ENCODE measurements at places on chromosomes 2 and 18. TPM values are rescaled to one million over a fixed set of nuclear protein-coding genes. Genes with fewer than 3 reads are reported as not detected.
A peak's percentile ranks its signal among the peaks of the same experiment; 100 is the strongest.

HRH4 gene
- polyA plus RNA-seq, result not detected

PDE1A gene
- polyA plus RNA-seq, result 16.3 TPM

TDRD15 gene
- not detected for polyA plus RNA-seq

DARS1 gene
- polyA plus RNA-seq, result 132 TPM

INHA gene
- polyA plus RNA-seq, result 0.43 TPM

ABCG5 gene
- 0.52 TPM for polyA plus RNA-seq

KCNG2 gene
- polyA plus RNA-seq, result 0.25 TPM

SERPINB10 gene
- 0.10 TPM for polyA plus RNA-seq

ARMC9 gene
- 11.4 TPM for polyA plus RNA-seq

CLEC4F gene
- polyA plus RNA-seq, result 0.06 TPM

GNLY gene
- polyA plus RNA-seq, result 7.4 TPM

CHPF gene
- 34.9 TPM for polyA plus RNA-seq

IL1F10 gene
- polyA plus RNA-seq, result not detected

DNA sequence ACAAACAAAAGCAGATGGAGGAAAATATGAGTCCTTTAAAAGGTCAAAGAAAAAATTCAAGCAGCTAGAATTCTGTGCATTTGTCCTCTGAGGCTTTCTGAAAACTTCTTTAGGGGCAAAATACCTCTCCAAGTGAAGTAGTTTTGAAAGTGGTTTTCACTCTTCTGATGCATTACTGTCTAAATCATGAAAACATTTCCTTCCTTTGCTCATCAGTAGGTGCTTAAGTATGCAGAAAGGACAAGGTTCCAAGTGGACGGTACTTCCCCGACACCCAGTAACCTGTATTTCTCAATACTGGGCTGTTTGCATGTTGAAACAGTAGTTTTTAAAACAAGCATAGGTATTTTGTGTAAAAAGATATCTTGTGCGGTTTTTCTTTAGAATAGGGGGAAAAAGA lies 189.1 kb upstream of the ERBB4 start:
- no peak for DNase-seq

- DNase-seq, result peak; percentile 18
Measured at GRCh38 chr2:70984576-70985282, 6.3 kb downstream of the ANKRD53 start.

- DNase-seq, result no peak
Measured at GRCh38 chr18:59429608-59430007, 70.5 kb upstream of the LMAN1 start.

- DNase-seq, result peak; percentile 75
Measured at GRCh38 chr2:138086576-138086975, 122.3 kb downstream of the HNMT start.

DNA sequence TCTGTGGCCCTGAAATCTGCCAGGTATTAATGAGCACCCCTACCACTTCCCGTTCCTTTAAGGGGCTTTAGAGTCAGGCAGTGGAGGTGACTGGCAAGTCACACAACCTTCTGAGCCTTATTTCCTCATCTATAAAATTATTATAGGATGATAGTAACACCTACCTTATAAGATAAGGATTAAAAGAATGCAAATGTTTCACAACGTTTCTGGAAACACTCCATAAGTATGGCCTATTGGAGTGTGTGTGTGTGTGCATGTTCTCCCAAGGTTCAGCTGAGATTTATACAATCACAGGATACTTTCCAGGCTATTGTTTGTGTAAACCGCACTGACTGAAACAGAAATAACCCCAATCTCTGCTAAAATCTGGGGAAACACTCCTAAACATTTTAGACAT lies 176.0 kb downstream of the PDE11A start:
- no peak for DNase-seq

DNA sequence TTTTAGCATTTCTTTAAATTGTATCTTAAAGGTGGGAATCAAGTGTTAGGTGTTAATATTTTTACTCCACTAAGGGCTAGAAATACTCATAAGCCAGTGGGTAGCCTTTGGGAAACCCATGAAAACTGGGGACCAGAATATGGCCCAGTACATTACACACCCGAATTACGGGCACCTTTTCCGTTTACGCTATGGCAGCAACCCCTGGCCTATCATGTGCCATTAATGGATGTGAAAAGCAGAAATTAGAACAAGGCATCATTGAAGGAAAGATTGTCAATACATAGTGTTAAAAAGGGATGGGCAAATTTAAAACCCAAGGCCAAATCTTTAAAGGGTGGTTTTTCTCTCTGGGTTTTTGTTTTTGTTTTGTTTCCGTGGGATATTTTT lies 781 bp downstream of the FARP2 start:
- no peak for DNase-seq

- no peak for DNase-seq
Measured at GRCh38 chr2:224937887-224938286, 104.4 kb downstream of the DOCK10 start.

GRCh38 chr2:22800412-22800811 lies 584.6 kb upstream of the KLHL29 start:
- DNase-seq, result no peak

DNA sequence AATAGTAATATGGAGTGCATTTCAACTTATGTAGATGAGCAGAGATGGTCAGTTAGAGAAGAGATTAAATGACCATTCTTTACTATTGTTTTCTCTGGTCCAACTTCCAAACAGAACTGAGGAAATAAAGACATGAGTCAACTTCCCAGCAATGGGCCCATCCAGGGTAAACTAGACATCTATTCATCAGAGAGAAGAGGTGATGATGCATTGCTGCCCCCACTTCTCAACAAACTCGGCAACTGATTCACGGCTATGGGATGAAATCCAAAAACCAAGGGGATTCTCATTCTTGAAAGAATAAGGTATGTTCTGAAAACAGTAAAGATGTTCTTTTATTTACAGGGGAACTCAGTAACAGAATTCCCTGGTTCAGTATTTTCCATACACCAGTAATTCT lies 190.7 kb downstream of the RDH14 start:
- DNase-seq, result no peak

DNA sequence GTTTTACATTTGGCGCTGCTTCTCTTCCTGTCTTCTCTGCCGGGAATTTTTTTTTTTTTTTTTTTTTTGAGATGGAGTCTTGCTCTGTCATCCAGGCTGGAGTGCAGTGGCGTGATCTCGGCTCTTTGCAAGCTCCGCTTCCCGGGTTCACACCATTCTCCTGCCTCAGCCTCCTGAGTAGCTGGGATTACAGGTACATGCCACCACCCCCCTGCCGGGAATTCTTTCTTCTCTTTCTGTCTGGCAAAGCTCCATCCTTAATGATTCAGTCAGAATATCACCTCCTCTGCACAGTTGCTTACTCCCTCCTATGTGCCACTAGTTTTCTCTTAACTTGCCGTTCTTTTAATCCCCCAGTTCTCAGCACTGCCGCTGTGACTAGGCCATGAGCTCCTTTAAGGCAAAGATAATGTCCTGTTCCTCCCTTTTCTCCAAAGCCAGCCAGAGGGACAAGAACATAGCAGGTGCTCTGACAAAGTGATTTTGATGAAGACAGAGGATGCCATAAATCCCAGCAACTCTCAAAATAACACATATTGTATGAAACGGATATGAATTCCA lies 112.1 kb upstream of the LRATD1 start:
- no peak for DNase-seq

GRCh38 chr18:38750751-38751150 lies 1185.2 kb upstream of the CELF4 start:
- DNase-seq, result no peak

DNA sequence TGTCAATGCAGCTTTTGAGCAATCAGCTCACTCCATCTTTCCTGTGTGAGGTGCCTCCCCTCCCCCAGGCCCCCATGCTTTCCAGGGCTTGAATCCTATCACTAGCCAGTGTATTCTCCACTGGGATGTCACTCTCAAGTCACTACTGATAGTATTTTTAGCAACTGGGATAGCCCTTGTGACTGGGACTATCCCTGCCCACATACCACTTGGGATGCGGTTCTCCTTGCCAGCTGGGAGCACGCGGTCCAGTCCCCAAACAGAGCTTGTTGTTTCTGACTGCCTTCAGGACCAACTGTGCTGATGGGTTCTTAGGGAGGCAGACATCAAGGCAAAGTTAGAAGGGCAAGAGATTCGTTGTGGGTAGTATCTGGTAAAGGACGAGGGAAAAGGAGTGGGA lies 134.9 kb downstream of the FAM161A start:
- no peak for DNase-seq

DNA sequence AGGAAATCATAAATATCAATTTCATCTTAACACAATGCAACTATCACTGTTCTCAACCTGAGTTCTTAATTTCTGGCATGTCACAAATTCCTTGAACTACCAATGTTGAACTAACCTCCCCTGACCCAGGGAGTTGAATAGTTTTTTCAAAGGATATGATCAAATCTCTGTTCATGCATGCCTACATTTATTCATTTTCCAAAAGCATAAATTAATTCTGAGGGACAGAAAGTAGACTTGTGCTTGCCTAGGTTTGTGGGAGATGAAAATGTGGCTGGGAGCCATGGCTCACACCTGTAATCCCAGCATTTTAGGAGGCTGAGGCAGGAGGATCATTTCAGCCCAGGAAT lies 175.7 kb downstream of the TGIF1 start:
- no peak for DNase-seq

DNA sequence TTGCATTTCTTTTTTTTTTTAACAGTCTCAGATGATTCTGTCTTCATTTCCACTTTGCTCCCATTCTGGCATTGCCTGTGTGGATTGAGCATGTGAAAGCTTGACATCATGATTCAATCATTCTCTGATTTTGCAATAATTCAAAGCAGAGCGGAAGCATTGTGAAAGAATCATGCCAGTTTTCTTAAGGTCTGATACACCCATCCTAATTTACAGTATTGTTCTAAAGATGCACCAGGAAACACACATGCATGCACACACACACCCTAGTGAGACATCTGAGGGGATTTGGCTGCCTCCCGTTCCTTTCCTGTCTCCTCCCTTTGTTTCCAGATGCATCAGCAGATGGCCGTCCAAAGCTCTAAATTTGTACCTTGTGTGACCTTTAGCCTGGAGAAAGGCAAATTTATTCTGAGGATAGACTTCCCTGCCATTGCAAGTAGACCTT lies 97.3 kb downstream of the FMNL2 start:
- peak; percentile 24 for DNase-seq

GRCh38 chr2:236168110-236169080 lies at the start of gene GBX2:
GBX2 (minus strand) TSS chr2:236168386; CDS start chr2:236167971, 415 bp downstream.
- DNase-seq, result no peak

- no peak for DNase-seq
Measured at GRCh38 chr2:144971786-144972335, 451.9 kb upstream of the ZEB2 start.

DNA sequence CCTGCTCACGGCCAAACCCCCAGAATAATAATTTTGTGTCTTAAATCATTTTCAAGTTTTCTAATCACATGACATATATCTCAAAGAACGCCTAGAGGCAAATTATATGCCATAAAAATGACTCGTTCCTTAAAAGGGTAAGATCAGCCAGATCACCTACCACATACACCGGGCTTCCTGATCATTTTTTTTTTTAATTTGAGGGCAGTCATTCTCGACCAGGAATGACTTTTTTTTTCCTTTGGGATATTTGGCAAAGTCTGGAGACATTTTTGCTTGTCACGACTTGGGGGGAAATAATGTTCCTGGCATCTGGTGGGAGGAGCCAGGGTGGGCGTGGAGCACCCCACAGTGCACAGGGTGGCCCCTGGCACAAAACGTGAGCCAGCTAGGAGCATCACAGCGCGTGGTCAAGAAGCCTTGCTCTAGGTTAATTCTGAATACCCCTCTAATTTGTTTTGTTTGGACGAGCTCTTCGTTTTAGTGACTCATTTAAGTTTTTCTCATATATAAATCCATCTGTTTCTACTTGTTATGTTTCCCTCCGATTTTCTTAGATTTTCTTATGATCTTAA lies 94.9 kb downstream of the TWIST2 start:
- DNase-seq, result peak; percentile 10

DNA sequence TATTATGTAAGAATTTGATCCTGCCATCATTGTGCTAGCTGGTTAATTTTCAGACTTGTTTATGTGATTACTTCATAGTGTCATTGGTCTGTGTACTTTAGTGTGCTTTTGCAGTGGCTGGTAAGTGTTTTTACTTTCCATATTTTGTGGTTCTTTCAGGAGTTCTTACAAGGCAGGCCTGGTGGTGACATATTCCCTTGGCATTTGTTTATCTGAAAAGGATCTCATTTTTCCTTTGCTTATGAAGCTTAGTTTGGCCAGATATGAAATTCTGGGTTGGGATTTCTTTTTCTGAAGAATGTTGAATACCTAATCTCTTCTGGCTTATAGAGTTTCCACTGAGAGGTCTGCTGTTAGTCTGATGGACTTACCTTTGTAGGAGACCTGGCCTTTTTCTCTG lies 72.8 kb upstream of the MC4R start:
- no peak for DNase-seq

- DNase-seq, result no peak
Measured at GRCh38 chr2:178152977-178153376, 40.7 kb downstream of the RBM45 start.

DNA sequence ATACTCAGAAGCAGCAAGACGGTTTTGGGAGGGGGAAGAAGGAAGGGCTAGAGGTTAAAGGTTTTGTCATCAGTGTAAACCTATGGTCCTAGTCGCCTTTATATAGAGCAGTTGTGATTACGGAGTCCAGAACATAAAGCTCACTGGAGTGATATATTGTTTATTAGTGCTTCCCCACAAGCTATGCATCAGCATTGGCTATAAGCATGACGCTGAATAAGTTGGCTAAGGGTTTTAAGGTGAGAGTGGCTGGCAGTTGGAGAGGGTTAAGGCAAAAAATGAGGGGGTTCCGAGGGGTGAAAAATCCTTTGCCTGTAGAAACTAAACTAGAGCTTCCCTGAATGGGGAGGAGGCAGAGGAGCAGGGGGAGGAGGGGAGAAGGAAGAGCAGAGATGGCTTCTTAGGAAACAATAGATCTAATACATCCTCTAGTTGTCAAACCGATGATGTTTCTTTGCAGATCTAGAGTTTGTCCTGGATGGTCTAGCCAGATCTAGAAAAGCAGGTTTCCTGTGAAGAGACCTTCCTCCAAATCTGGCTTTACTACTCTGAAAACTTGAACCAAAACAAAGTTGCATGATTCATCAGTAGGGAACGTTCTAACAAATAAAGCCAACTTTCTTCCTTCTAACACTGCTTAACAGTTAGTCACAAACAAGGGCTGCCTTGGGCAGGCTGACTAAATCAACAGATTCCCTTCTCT lies 2.5 kb downstream of the KLF7 start:
- no peak for DNase-seq
